ENCODE measurements at places on chromosomes 1 and 21.

DNA sequence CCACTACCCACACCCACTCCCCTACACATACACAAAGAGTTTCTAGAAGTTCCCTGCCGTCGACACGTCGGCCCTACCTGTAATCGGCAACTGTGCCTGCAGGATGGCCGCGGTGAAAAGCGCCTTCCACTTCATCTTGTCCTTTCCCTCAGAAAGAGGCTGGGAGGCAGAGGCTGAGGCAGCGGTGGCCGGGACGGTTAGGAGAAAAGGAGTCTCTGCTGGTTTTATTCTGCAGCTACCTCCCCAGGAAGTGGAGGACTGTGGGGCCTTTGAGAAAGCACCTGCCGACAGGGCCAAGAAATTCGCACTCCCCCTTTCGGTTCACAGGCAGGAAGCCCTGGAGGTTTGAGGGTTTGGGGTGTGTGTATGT is at the start of gene CD247:
Gene CD247 (minus strand): TSS at position 199 of the 370 bp plus-strand sequence. CDS start 64 bp downstream, at position 135.
- no peak for DNase-seq

- DNase-seq, result no peak
These were observed at the start of gene CELF3 for GRCh38 chr1:151716771-151717631. TSS of gene CELF3 (minus strand) at chr1:151716803. CDS start at chr1:151716020, 783 bp downstream.

DNA sequence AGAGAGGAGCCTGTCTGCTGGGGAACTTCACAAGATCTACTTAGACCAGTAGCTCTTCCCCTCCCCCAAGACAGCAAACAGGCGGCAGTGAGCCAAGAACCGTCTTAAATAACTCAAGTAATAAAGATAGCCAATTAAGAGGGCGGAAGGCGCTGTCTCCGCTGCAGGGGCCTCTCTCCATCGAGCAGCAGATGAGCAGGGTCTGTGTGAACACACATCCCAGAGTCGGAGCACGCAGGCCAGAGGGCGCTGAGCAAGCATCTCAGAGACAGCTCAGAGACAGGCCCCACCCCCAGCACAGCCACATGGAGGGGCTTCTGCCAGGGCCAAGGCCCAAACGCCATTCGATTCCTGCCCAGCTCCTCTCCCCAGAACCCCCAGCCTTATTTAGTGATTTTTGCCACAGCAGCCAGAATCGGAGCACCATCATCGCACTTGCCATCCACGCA is 11.1 kb downstream of the IFFO2 start:
- DNase-seq, result no peak

GRCh38 chr1:201000391-201000790 is 23.1 kb downstream of the KIF21B start:
- DNase-seq, result no peak

DNA sequence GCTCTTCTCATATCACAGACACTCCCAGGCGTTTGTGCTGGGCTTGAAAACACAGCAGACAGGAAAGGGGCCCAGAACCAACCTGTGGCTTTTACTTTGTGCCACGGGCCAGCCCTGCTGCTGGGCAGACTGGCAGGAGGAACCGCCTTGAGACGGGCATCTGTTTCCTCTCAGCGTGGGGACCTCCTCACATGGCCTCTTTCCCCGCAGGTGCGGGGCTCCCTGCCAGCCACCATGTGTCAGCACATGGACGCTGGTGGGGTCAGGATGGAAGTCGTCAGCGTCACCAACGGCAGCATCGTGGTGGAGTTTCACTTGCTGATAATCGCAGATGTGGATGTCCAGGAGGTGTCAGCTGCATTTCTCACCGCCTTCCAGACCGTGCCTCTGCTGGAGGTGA is 47.8 kb downstream of the UMODL1 start:
- no peak for DNase-seq

DNA sequence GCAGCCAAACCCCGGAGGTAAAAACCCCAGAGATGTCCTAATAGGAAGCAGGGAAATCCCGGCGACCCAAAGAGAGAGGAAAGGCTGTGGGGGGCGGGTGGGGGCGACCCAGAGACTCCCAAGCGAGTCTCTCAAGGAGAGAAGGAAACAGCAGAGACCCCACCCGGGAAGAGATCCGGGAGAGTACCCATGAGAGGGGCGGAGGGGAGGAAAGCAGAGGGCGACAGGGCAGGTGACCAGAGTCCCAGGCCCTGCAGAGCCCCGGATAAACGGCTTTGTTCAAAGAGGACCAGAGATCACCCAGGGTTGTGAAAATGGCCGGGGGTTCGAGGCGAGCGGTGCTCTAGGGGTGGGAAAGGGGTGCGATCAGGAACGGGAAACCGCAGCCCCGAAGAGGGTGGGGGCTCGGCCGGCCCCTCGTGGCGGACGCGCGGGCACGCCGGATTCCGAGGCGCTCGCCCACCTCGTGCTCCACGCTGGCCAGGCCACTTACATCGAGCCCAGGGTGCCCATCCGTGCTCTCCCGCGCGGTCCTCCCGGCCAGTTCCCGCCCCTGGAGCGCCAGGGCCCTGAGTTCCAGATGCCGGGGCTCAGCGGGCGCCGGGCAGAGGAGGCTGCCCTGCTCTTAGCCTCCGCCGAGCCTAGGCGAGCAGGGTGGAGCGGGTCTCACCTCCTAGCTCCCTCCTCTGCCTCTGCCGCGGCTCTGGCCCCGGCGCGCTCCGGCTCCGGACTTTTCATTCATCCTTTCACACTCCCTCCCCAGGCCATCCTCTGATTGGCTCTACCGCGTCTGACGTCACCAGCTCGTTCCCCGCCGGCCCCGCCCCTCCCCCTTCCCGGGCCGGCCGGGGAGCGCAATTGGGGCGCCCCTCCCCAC is 52.3 kb downstream of the RHBG start:
- peak; percentile 15 for DNase-seq

- no peak for DNase-seq
These were observed 777 bp downstream of the NUDT17 start for GRCh38 chr1:145846201-145846612.

- no peak for DNase-seq
These were observed 353.7 kb upstream of the GREM2 start for GRCh38 chr1:240965581-240966091.

- no peak for DNase-seq
These were observed 3.2 kb upstream of the ZBTB21 start for GRCh38 chr21:42013376-42013775.

- DNase-seq, result no peak
These were observed 430.8 kb downstream of the PLPP3 start for GRCh38 chr1:56148326-56149193.

DNA sequence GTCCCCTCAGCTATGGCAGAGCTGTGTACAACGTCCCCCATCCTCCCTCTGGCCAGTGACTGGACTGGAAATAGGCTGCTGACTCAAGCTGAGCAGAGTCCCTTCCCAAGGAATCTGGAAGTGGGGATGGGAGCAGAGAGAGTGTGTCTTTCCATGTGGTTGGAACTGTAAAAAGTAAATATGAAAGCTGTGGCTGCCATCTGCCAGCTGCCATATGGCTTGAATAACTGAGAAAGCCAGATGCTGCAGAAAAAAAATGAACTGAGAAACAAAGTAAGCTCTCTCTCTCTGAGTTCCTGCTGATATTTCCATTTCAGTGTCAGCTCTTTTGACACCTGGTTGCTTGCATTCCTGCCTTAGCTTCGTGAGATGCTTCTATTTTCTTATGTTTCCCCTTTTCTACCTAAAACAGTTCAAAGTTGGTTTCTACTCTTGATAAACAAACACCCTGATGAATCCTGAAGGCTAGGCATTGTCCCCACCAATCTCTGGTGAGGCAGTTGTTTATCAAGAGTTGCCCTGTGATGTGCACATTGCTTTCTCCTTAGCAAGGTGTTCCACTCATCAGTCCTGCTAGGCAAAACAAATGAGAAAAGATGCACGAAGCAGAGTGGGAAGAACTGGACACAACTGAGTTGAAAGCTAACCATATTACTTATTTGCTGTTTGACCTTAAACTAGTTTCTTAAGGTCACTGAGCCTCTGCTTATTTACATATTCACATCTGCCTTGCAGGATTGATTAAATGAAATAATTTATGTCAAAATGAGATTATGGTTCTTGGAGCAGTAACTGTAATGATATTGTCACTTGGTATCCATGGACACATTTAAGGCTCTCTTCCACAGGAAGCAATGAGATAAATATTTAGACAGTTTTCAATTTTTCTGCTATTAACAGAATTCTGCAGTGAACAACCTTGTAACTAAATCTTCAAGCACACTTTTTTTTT is 16.6 kb upstream of the DR1 start:
- DNase-seq, result no peak

DNA sequence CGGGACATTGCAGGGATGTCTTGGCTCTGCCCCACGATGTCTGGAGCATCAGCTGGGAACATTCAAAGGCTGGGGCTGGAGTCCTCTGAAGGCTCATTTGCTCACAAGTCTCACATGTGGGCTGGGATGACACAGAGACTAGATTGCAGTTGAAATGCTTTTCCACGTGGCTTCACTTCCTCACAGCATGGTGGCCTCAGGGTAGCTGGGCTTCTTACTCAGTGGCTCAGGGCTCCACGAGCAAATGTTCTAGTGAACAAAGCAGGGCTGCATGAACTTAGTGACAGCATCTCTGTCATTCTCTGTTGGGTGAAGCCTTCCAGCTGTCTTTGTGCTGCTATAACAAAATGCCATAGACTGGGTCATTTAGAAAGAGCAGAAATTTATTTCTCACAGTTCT is 247.0 kb upstream of the POU3F1 start:
- DNase-seq, result no peak

DNA sequence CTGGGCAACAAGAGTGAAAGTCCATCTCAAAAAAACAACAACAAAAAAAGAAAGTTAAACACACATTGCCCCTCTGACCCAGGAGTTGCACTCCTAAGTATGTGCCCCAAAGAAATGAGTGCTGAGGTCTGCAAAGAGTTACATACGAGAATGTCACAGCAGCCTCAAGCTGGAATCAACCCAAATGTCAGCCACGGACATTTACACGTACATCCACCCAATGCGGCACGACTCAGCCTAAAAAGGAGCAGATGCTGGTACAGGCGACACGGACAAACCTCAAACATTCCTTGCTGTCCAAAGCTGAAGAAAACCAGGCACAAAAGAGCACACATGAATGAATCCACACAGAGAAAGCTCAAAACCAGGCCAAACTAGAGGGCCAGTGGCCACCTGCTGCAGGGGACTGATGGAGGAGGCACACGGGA is 46.8 kb upstream of the ECE1 start:
- no peak for DNase-seq

- peak; percentile 52 for DNase-seq
These were observed at the start of gene EEIG2 for GRCh38 chr1:108559215-108560186. TSS of gene EEIG2 (plus strand) at chr1:108560100. CDS start at chr1:108560429, 329 bp downstream.

DNA sequence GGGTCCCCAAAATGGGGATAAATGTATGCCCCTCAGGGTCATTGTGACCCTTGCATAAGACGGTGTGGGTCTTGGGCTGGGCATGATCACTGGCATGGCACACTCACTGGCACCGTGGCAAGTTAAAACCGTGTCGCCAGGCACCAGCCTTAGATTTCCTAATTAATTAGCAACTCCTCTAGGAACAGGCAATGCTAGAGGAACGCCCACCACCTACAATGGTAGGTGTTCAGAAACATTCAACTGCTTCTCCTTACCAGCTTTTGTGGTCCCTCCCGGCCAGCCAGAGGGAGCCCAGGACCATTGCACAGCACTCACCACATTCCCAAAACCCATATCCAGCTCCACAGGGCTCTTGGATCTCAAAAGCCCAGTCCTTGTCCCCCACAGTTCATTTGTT is 36.4 kb downstream of the EPHA2 start:
- DNase-seq, result no peak

- no peak for DNase-seq
These were observed 2.5 kb downstream of the ILDR2 start for GRCh38 chr1:166972826-166973225.

DNA sequence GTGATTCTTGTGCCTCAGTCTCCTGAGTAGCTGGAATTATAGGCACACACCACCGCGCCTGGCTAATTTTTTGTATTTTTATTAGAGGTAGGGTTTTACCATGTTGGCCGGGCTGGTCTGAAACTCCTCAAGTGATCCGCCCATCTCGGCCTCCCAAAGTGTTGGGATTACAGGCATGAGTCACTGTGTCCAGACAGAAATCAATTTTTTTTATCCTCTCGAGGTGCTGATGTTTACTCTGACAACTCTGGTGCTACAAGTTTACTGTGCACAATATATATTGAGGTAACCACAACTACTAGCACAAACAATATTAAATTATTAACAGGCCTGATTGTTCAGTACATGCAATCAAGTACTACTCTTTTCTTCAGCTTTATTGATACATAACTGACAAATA is 39.7 kb downstream of the F13B start:
- no peak for DNase-seq

- no peak for DNase-seq
These were observed 1.0 kb downstream of the S100A4 start for GRCh38 chr1:153544453-153545066.

- DNase-seq, result no peak
These were observed 102.6 kb downstream of the SELENOF start for GRCh38 chr1:86811142-86811924.

DNA sequence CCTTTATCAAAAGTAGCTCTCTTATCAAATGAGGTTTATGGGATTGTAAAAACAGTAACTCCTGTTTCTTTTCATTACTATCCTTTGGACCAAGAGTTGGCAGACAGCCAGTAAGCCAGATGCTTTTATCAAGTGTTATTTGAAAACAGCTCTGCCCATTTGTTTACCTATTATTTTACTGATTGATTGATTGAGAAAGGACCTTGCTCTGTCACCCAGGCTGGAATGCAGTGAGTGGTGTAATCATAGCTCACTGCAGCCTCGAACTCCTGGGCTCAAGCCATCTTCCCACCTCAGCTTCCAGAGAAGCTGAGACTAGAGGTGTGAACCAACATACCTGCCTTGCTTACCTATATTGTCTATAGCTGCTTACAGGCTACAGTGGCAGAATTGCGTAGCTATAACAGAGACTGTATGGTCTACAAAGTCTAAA is 3.6 kb downstream of the PRKAB2 start:
- DNase-seq, result no peak

DNA sequence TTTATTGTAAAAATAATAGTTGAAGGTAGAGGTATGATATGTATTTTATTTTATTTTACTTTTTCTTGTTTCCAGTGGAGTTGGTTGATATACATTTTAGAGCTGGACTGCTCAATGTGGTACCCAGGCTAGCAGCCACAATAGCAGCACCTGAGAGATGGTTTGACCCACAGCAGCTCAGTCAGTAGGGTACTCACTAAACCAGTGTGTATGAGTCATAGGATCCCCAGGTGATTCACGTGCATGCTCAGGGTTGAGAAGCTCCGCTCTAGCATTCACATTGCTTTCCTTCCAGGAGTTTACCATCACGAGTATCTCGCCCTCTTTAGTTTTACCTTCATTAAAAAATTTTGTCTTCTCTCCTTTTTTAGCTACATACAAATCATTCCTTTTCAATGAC is 96.0 kb upstream of the PAXBP1 start:
- DNase-seq, result no peak

DNA sequence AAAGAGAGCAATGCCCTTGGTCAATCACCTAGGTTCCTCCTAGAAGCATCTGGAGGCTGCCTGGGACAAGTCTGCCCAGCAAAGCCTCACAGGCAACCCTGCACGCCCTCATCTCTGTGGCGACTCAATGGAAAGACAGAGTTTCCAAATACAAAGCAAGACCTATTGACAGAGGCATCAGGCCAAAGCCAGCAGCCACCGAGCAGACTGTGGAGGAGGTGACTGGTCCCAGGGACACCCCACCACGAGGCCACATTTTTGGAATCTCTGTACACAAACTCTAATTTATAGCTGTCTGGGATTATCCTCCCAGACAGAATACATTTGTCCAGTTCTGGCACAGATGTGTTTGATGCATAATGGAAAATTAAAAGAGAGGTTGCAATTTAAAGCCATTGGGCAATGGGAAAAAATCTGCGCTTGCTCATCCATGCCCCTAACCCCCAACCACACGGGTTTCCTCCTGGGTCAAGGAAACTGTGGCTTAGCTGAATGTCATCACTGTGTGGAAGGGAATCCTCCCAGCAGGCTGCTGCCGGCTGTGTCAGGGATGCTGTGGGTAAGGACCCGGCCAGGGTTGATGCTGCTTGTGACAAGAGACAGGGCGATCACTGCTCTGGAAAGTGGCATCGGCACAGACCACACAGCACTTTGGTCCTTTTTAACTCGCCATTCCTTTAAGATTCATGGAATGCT is 14.3 kb downstream of the TSPAN2 start:
- DNase-seq, result no peak

All from HS-5 (cell line).